ENCODE measurements at places on chromosomes 1 and 21. TPM values are rescaled to one million over a fixed set of nuclear protein-coding genes. Genes with fewer than 3 reads are reported as not detected.

PRAMEF26 gene
- total RNA-seq = not detected

- no peaks in the 10 kb centered on the region for H3K36me3 ChIP-seq
- H3K27ac ChIP-seq = no peak overlapping the region
- no peak for DNase-seq
- H3K4me3 ChIP-seq = no peak overlapping the region
- no peaks in the 10 kb centered on the region for H3K4me1 ChIP-seq
- no peaks in the 10 kb centered on the region for H3K27me3 ChIP-seq
Measured at GRCh38 chr21:27079636-27080240, 112.8 kb upstream of the ADAMTS5 start.

DNA sequence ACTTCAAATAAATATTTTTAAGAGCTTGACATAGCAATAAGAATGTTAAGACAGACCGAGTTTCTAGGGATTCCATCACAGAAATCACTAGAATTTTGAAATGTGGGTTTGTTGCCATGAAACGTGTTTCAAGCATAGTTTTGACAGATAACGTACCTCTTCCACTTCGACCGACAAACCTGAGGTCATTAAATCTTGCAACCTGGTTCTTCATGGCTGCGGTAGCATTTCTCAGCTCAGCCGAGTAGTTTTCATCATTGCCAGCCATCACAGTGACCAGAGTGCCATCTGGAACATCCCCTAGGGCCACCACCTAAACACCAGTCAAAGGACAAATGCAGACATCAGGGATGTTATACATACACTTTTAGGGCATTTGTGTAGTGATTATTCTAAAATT is 168.7 kb downstream of the RUNX1 start:
- peak; percentile 57 for DNase-seq

ECE1 gene
- total RNA-seq = 101 TPM

- H3K27me3 ChIP-seq = no peaks in the 10 kb centered on the region
- peaks cover 57% of the 10 kb centered on the region for H3K4me1 ChIP-seq
- no peak overlapping the region for H3K27ac ChIP-seq
- no peak overlapping the region for H3K4me3 ChIP-seq
- no peaks in the 10 kb centered on the region for H3K36me3 ChIP-seq
Measured at GRCh38 chr1:61130338-61131000, 48.1 kb downstream of the NFIA start.

GRCh38 chr1:110070671-110071242 is at the start of gene ALX3:
ALX3 (minus strand) TSS chr1:110070672; CDS start chr1:110070612, 60 bp downstream.
- H3K36me3 ChIP-seq = no peaks in the 10 kb centered on the region
- H3K4me3 ChIP-seq = peak within 1 kb of the TSS; percentile 29
- H3K27me3 ChIP-seq = peaks cover 48% of the 10 kb centered on the region
- no peak within 1 kb of the TSS for H3K27ac ChIP-seq
- H3K4me1 ChIP-seq = peaks cover 36% of the 10 kb centered on the region
- DNase-seq = no peak

GRCh38 chr1:72009173-72010093 is 272.9 kb downstream of the NEGR1 start:
- DNase-seq = no peak
- H3K27me3 ChIP-seq = no peaks in the 10 kb centered on the region
- no peak overlapping the region for H3K4me3 ChIP-seq

DNA sequence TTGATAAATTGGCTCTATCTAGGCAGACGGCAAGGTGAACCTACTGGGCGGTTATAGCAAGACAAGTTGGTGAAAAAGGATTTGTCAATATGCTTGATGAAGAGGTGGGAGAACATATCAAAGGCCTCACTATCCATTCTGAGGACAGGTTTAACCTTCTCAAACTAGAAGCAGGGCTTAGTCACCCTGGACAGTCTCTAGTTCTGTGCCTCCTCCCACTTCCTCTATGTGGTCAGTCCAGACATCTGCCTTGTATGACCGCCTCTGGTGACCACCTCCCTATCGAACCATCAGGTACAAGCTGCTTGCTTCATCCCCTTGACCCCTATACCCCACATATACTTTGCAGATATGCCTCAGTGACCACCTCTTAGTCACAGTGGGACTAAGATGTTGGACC is 2.3 kb upstream of the SCYL3 start:
- H3K4me1 ChIP-seq = peaks cover 16% of the 10 kb centered on the region
- DNase-seq = no peak
- no peaks in the 10 kb centered on the region for H3K36me3 ChIP-seq
- H3K27ac ChIP-seq = no peak overlapping the region
- H3K4me3 ChIP-seq = no peak overlapping the region

LCK gene
- total RNA-seq = 2.8 TPM

TRAF3IP3 gene
- total RNA-seq = 4.3 TPM

DNA sequence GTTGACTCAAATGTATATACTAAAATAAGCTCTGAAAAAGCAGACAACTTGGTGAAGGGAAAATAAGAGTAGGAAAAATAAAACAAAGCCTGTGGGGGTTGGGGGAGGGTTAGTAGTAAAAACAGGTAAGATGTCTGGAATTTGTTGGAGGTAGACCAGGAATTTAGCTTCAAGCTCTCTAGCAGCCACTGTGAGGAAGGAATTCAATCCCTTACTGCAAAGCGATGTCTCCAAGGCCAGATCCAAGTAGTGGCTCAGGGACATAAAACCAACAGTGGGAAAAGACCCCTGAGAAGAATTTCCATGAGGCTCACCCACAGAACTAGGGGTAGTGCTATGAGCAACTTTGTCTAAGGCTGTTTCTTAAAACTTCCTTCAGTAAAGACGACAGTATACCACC is 7.8 kb downstream of the ANGPTL7 start:
- no peak for DNase-seq
- H3K36me3 ChIP-seq = peaks cover 82% of the 10 kb centered on the region
- H3K27ac ChIP-seq = no peak overlapping the region
- H3K4me1 ChIP-seq = no peaks in the 10 kb centered on the region

DNA sequence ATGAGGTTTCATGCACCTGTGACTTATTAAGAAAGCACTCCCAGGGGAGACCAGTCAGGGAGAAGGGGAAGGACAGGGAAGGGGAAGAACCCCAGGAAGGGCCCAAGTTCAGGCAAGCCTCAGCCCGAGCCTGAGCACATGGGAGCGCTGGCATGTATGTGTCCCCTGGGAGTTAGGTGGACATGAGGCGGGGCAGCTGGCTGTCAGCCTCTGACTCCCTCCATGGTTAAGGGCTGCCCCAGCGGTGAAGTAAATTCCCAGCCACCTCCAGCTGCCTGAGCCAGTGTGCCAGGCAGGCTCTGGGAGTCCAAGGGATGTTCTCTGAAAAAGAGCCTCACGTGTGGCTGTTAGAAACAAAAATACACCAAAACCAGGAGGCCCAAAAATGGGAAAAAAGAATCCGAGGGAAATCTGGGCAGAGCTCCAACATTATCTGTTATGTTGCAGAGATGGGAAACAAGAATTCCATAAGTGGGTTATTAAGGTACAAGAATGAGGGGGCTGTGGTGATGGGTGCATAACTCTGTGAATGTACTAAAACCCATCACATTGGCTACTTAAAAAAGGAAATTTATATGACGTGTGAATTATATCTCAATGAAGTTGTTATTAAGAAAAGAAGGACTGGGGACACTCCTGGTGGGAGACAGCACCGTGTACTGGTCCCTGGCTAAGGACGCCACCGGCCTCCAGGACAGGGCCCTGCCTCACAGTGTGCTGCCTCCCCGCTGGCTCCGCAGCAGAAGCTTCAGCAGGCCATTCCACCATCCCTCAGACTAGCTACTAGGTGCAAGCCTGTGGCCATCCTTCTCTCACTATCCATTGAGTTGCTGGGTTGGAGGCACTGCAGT is 18.7 kb downstream of the DMRTB1 start:
- H3K27me3 ChIP-seq = no peaks in the 10 kb centered on the region
- H3K36me3 ChIP-seq = no peaks in the 10 kb centered on the region
- H3K27ac ChIP-seq = no peak overlapping the region
